ENCODE measurements at places on chromosomes 11 and 22.

- DNase-seq: no peak
Measured at GRCh38 chr22:17597217-17597616, 31.3 kb downstream of the ATP6V1E1 start.

DNA sequence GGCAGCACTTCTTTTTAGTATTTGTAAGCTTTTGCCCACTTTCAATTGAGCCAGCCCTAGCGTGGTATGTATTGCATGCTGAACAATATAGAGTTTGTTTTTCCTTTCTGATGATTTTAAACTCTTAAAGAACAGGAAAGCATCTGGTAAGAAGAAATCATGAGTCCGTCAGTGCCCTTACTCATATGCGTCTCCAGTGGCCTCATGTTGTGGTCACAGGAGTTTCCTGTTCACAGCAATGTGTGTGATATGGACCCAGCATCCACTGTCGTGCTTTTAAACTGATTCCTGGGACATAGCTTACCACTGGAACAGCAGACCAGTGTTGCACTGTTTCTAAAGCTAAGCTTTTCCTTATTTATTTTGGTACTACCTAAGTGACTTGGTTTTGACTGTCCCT lies 40.1 kb downstream of the BID start:
- DNase-seq: peak; percentile 13

DNA sequence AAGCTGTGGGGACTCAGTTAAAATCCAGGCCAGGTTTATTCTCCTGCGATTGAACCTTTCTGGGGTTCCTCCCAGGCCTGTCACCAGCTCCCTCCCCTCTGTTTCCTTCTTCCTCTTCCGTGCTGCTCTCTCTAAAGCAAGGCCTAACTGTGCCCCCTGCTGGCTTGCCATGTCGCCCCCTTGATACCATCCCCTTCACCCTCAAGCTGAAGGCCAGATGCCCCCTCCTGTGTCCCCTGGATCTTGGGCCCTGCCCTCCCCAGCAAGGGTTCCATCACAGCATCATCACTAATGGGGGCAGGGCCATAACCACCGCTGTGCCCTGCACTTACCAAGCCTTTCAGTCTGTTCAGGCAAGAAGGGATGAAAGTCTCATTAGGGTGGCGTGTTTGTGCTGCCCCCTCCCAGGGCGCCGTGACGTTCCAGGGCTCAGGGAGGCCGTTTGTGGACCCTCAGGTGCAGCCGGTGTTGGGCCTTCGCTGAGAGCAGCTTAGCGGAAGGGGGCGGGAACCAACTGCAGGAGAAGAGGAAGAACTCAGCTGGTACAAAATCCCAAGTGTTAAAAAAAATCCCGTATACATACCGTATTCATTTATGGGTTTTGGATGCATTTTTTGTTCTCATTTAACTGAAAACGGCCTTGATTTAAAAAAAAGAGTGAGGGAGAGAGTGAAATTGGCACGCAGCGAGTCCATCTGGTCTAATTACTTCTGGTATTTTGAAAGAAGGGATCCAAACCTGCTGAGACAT lies 69.9 kb downstream of the MPPED1 start:
- DNase-seq: no peak

GRCh38 chr11:66855574-66856495 lies 1.0 kb upstream of the LRFN4 start:
- peak; percentile 85 for DNase-seq

- no peak for DNase-seq
Measured at GRCh38 chr11:122418032-122418431, 237.5 kb upstream of the UBASH3B start.

GRCh38 chr11:117281159-117281558 lies 10.0 kb upstream of the BACE1-AS start:
- DNase-seq: no peak

DNA sequence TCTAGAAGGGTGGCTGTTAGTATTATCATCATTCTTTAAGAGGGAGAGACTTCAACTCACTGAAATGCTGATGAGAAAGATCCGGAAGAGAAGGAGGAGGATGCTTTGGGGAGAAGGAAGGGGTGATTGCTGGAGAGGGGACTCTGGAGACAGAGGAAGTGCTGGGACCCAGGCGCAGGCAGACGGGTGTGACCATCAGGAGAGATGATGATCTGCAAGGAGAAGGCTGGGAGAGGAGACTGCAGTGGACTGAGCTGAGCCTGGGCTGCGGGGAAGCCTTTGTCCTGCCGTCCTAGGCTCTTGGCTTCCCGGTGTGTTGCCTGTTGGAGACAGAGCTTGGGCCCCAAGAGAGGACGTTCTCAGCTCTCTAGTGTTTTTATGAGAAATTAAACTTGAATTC lies 22.6 kb downstream of the RASD2 start:
- no peak for DNase-seq

- DNase-seq: no peak
Measured at GRCh38 chr11:5043380-5043779, 2.9 kb upstream of the OR52J3 start.

- no peak for DNase-seq
Measured at GRCh38 chr11:17652556-17652955, 66.8 kb upstream of the MYOD1 start.

GRCh38 chr11:124311269-124311668 lies 2.5 kb downstream of the OR8D1 start:
- DNase-seq: no peak

DNA sequence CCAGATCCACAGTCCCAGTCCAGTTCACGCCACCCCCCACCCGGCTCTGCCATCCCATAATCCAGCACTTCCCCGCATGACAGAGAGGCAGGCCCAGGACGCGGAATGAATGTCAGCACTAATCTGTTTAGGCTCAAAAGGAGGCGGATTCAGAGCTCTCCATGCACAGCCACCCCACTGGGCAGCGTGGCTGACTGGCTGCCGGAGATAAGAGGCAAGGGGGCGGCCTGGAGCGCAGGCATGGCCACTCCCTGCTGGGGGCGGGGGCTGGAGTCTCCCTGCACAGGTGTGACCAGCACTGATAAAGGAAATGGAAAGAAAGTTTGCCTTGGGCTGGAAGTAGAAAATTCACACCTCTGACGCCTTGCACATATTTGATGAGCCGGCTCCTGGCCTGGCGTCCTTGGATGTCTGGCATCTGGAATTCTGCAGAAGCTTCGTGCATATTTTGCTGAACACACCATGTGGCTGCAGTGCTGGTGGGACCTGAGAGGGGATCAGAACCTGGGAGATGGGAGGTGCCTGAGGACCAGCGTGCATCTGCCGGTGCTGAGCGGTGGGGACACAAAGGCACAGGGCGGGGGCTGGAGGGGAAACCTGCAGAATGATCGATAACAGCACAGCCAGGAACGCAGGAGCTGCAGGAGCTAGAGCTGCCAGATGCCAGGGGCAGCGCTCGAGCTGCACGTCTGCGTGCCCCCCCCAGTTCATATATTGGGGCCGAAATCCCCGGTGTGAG lies 344.4 kb downstream of the CTTN start:
- no peak for DNase-seq
